Left lung (tissue), 14 donors: ENCODE measurements at places on chromosomes 2 and 18. TPM values are rescaled to one million over a fixed set of nuclear protein-coding genes. Genes with fewer than 3 reads are reported as not detected.

GRCh38 chr2:178123163-178123562, 10.9 kb downstream of the RBM45 start:
- no peak for DNase-seq

DNA sequence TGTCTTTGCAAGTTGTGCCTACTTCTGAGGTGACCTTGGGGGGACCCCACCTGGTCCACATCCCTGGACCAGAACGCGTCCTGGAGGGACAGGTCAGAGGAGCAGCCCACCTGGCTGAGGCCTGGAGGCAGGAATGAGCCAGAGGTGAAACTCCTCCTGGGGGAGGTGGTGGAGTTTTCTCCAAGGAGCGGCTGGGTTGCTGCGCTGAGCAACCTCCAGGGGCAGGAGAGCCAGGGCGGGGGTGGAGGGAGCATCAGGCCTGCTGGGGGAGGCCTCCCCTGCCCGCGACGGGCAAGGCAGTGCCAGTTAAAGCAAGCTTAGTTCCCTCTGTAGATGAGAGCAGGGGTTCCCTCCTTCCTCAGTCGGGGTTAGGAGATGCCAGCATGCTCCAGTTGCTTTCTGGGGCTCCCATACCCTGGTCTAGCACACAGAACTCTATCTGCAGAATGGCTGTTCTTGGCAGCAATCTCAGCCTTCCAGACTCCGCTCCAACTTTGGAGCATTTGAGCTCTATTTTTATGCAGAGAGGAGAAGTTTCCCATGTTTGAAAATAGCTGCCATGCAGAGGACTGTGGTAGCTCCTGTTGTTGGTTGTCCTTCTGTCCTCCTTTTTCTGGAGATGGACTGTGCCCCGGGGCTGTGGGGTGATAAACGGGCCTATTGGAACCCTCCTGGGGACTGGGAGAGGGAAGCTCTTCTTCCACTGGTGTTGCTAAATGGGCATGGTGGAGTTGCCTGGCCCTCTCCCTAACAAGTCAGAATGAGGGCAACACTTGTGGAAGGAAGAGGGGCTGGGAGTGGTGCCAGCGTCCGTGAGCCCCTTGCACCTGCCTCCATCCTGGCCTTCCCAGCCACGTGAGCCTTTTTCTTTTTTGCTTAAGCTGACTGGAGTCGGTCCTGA, 39.1 kb downstream of the B3GNT2 start:
- no peak for DNase-seq

- DNase-seq = no peak
These were observed 31.1 kb downstream of the CHN1 start for GRCh38 chr2:174974131-174974530.

- DNase-seq = no peak
These were observed 135.8 kb downstream of the TCF4 start for GRCh38 chr18:55452123-55452611.

DNA sequence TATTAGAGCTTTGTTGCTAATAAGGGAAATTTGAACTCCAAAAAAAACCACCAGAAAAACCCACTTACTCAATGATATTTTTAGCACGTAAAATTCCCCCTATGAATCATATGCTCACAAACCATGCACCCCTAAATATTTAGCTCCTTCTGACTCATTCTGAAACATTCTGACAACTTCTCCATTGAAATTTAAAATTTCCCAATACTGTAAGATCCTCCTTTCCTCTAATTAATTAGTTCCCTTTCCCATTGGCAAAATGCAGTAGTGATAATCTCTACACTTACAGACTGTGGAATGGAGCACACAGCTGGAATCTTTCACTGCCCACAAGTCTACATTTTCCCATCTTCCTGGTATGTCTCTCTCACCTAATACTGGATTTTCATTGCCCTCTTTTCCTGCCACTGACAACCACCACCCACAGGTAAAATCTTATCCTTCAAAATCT, 215.8 kb upstream of the ACVR2A start:
- DNase-seq = no peak

The CREG2 gene
- not detected for total RNA-seq

DNA sequence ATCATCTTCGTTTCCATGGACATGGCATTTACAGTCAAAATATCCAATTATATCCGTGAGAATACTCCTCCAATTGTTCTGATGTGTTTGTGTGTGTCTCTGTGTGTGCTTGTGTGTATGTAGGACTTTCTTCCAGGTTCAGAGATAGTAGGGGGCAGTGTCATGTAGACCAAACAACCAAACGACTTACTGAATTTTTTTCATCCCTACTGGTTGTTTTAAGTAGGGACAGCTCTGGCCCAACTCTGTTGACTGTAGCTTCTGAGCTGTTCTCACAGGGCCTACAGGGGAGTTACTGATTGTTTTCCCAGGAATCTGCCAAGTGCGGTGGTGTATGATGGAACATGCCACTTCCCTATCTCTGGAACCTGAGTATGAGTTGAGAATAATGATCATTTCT, 69.6 kb downstream of the ETAA1 start:
- no peak for DNase-seq

DNA sequence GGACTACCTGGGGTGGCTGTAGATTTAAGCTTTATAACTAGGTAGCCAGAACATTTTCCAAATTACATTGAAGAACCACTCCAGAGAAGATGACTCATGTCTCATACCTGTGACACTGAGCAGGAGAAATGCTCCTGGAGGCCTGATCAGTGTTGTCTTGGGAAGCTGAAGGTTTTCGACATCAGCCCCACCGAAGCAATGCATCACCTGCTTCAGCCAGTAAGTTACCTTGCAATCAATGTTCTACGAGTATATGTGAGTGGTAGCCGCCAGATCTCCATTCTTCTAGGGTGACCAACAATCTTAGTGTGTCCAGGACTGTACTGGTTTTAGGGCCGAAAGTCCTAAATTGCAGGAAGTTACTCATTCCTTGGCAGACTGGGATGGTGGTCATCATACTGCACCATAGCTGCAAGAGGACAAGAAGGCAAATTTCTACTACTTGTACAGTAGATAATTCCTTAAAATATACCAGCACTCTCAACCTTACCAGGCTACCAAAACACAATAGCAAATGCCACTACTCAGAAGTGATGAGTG, 109.3 kb upstream of the LINC00305 start:
- DNase-seq = no peak

DNA sequence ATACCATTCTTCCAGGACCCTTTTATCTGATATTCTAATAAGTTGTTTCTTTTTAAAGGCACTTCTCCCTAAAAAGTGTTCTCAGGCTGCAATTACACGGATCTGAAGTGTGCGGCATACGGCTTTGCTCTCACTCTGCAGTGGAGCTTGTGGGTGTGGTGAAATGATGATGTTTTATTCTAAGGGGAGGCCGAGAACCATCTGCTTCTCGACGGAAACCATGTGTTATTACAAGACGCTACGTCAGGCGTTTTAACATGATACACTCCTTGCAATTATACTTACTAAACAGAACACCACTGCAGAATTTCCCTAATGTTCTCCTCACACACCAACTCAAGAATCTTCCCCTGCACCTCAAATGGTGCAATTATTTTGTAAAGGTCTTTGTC, 34.9 kb upstream of the CTDP1 start:
- DNase-seq = no peak
